ENCODE measurements at places on chromosomes 16 and 17.
A peak's percentile ranks its signal among the peaks of the same experiment; 100 is the strongest.

GRCh38 chr16:25012525-25012991 lies 2.6 kb downstream of the ARHGAP17 start:
- DNase-seq: no peak

GRCh38 chr17:28959471-28959871 lies 8.2 kb upstream of the PHF12 start:
- DNase-seq: no peak

- peak; percentile 63 for DNase-seq
Observed at GRCh38 chr17:41428591-41429291, 4.4 kb upstream of the KRT37 start.

DNA sequence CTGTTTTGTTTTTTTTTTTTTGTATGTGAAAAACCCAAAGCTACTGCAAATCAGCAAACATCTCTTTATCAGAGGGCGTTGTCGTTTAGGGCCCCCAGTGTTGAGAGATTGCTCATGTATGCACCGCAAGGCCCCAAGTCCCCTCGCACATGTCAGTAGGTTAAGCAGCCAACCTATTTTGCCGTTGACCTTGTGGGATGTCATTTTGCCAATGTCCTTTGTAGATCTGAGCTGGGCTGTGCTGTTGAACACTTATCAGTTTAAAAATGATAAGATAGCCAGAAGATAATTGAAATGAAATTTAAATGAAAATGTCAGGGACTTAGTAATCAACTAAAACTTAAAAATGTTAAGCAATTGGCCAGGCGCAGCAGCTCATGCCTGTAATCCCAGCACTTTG lies 26.2 kb downstream of the ARSG start:
- no peak for DNase-seq

- DNase-seq: no peak
Observed at GRCh38 chr17:51629232-51629631, 368.9 kb downstream of the UTP18 start.

DNA sequence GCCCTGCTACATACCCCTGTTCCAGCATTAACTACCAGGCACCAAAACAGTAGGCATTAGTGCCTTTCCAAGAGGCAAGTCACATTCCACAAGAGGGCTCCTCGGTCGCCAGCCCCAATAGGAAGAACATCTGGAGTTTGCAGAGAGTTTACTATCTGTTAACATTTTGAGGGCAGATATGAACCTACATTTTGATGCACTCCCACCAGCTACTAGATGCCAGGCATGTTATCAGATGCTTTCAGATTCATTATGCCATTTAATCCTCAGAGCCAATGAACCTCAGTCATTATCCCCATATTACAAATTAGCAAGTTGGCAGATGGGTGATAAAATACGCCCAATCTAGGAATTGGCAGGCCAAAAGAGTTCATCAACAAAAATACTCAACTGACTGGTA lies 4.2 kb upstream of the CMTM2 start:
- DNase-seq: no peak

DNA sequence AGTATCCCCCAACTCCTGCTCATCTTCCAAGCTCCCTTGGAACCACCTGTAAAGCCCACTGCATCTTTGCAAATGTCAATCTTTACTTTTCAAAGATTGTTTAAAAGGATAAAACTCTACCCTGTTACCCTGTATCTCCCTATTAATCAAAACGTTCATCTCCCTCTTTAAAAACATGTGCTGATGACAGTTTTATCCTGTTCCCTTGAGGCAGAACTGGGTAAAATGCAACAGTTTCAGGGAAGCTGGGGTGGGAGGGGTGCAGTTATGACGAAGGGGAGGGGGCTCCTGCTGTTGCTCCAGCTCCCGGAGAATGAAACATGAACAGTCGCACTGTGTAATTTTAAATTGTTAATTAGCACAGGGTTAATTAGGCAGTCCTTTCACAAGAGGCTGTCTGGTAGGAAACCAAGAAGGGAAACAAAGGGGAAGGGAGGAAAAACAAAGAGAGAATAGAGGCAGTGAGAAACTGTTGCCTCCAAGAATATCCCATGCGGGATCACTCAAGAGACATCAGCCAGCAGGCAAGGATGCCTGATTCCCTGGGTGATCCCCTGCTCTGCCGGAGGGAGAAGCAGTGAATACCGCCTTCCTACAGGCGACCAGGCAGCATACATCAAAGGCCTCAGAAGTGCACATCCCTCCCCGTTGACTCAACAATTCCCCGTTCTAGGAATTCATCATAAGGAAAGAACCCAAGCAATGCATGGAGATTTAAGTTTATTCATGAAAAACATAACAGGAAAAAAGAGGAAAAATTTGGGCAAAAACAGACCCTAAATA lies 84.2 kb downstream of the ZFHX3 start:
- peak; percentile 41 for DNase-seq

DNA sequence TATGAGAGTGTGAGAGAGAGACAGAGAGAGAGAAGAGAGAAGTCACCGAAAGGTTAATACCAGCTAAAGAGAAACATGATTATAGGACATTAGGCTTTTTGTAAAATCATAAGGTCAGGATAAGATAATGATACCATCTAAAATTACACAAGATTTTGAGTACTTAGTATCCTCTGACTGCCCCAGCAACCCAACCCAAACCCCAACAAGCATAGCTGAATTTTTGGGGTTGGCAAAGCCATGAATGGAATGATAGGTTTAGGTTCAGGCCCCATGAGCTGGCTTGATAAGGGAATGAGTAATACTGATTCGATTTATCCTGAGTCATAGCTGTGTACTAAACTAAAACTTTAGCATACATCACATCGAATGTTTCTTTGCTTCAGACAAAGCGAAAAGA lies 259.5 kb downstream of the IRX3 start:
- DNase-seq: no peak

DNA sequence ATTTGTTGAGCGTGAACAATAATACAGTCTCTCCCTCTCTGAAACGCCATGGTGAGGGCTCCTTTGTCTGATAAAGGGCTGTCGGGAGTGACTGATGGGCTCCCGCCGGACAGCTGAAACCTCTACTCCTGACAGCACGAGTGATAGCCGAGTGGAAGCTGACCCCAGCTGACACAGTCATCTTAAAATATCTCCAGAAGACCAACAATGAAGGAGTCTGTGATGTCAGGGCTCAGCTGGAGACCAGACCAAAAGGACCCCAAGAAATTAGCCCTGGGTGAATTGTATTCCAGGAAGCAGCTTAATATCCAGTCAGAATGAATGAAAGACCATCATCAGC lies 22.4 kb downstream of the CCDC182 start:
- no peak for DNase-seq

GRCh38 chr17:48215583-48216139 lies 108.1 kb downstream of the SNX11 start:
- DNase-seq: peak; percentile 69

- DNase-seq: no peak
Observed at GRCh38 chr17:4944554-4945175, 3.7 kb downstream of the PFN1 start.

- DNase-seq: peak; percentile 50
Observed at GRCh38 chr17:34703533-34703932, 124.2 kb downstream of the TMEM132E start.

GRCh38 chr17:81033535-81034167 lies 1.3 kb upstream of the BAIAP2 start:
- DNase-seq: no peak

DNA sequence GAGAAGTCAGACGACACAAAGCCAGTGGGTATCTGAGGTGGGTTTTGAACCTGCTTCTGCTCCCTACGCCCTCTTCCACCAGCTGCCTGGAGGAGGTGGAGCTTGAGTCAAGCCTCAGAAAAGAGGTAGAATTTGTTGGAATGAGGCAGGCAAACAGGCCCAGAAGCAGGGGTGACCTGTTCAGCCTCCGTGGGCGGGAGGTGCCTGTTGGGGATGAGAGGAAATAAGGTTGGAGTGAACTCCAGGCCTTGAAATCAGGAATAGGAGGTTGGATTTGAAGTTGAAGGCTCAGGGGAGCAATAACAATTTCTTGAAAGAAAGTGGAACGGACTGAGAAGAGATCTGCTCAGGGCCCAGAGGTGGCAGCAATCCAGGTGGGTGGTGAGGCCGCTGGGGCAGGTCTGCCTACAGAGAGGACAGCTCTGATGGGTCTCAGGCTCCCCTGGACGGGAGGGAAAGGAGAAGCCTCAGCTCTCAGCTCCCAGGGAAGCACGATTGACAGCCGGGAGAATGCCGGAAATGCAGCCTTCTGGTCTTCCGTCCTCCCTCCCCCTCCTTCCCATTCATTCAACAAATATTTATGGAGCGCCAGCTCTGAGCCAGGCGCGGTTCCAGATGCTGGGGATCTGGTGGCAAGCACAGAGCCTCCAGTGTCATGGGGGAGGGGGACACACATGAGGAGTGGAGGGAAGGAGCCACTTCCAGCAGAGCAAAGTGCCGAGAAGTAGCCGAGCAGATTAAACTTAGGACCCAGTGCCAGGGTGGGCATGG lies 61.9 kb upstream of the CIBAR2 start:
- peak; percentile 88 for DNase-seq

DNA sequence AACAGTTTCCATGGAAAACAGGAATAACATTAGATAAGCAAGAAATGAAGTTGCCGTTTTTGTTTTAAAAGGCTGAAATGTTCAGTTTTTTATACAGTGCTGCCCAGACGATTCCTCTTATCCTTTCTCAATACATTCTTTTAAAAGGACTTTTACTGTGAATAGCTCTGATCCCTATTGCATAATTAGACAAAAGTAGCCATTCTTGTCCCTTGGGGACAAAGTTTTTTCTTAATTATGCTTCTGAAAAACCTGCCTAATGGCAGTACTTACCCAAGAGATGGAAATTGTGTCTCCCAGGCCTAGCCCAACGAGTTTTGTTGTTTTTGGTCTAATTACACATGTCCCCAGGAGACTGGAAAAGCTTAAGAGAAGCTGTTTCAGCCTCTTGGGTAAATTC lies 27.6 kb downstream of the NXPH3 start:
- no peak for DNase-seq

- no peak for DNase-seq
Observed at GRCh38 chr17:2253362-2253761, 50.2 kb downstream of the SMG6 start.

DNA sequence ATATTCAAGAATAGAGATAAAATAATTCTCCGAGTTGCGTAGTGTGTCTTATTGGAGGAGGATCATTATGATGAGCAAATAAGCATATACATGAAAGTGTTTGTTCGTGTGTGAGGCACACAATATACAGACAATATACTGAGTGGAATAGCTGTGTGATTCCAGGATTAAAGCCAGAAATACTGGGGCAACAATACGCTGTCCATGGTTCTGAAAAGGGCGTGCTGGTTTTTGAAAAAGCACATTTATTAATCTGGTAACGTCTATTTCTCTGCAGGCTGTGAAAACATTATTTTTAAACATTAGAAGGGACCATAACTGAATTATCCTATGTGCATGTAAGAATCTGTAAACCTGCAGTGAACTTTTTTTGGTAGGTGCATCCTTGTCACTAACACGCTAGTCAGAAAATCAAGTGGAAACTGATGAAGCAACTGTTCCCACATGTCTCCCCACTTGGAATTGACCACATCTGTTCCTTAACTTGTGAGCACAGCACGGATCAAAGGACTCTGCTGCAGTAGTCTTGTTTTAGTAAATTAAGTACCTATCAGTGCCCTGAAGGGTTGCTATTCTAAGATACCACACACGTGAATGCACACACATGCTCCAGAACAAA lies 346.0 kb downstream of the GRIN2A start:
- DNase-seq: no peak

DNA sequence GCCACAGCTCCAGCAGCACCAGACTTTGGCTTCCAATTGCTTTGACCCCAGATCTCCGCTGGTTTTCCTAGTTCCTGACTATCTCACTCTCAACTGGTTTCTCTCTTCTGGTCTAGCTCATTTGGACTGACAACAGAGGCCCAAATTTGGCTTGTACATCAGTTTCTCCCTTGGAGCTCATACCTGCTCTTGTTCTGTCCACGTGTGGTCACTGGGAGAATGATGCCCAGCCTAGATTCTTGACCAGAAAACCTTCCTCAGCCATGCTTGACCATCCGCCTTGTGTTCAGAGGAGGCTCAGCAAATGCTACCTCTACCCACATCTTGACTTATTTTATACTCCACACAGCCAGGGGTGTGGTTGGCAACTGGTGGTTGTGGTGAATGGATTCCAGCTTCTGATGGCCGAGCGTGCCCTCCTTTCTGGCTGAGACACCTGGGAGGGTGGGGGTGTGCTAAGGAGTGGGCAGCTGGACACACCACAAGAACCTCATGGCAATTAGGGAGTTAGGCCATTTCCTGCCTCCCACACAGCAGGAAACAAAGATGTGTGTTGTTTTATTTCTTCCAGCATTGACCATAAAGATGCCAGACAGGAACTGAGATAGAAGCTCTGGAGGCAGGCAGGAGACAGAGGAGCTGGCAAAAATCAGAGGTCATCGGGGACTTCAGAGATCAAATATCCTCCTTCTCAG lies 93.8 kb upstream of the FAM20A start:
- no peak for DNase-seq

DNA sequence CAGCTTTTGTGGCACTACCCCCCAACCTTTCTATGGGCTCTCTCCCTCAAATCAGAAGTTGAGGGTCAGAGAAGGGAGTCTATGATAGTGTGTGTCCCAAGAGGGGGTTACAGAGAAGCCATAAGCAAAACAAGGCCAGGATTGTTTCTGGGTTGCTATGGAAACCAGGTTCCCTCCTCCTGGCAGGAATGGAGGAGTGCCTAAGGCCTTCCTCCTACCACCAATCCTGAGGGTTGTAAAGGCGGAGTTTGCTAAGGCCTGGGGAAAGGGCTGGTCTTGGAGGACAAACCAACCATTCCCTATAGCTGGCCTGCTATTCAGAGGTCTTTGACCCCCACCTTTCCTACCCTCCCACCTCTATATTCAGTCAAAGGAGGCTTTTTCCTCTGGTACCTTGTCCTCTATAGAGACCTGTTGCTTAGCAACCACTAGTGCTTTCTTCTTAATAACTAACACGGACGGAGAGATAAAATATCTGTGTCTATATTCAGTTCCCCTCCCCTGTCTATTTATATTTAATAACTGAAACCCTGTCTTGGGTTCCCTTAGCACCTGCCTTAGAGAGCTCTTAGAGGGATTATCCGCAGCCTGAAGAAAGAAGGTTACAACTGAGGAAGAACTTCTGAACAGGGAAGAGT lies 43.4 kb downstream of the NEUROD2 start:
- peak; percentile 84 for DNase-seq

DNA sequence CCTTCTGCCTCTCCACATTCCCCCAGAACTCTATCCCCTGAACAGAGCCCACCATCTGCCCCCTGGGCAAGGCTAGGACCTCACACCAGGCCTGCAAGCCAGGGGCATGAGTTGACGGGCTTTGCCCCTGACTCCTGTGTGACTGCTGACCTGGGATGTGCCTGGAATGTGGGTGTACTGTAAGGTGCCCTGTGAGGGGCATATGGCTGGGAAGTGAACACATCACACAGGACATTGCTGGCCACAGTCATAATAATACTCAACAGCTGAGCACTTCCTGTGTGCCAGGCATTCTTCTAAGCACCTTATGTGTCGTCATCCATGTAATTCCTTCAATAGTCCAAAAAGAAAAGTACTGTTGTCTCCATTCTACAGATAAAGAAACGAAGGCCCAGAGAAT lies 13.3 kb downstream of the CES4A start:
- no peak for DNase-seq

Measured in ELF-1 (cell line).